CD4-positive, CD25-positive, alpha-beta regulatory T cell (primary cell): ENCODE measurements at places on chromosomes 11 and 22. TPM values are rescaled to one million over a fixed set of nuclear protein-coding genes. Genes with fewer than 3 reads are reported as not detected.
A peak's percentile ranks its signal among the peaks of the same experiment; 100 is the strongest.

The POU2AF1 gene
- total RNA-seq = 4.8 TPM

The TCN1 gene
- 1.0 TPM for total RNA-seq

The DKK3 gene
- not detected for total RNA-seq

The OR8D4 gene
- total RNA-seq = not detected

The OR6T1 gene
- not detected for total RNA-seq

GRCh38 chr11:70845591-70846041 is 406.8 kb downstream of the SHANK2 start:
- no peak overlapping the region for H3K27ac ChIP-seq
- DNase-seq = no peak
- no peaks in the 10 kb centered on the region for H3K27me3 ChIP-seq
- H3K36me3 ChIP-seq = no peaks in the 10 kb centered on the region
- no peaks in the 10 kb centered on the region for H3K4me1 ChIP-seq
- no peak overlapping the region for H3K4me3 ChIP-seq

GRCh38 chr11:9138612-9139579 is 47.5 kb upstream of the SCUBE2 start:
- no peak overlapping the region for H3K4me3 ChIP-seq
- peaks cover 5% of the 10 kb centered on the region for H3K36me3 ChIP-seq
- H3K27ac ChIP-seq = no peak overlapping the region
- no peaks in the 10 kb centered on the region for H3K27me3 ChIP-seq
- no peak for DNase-seq

DNA sequence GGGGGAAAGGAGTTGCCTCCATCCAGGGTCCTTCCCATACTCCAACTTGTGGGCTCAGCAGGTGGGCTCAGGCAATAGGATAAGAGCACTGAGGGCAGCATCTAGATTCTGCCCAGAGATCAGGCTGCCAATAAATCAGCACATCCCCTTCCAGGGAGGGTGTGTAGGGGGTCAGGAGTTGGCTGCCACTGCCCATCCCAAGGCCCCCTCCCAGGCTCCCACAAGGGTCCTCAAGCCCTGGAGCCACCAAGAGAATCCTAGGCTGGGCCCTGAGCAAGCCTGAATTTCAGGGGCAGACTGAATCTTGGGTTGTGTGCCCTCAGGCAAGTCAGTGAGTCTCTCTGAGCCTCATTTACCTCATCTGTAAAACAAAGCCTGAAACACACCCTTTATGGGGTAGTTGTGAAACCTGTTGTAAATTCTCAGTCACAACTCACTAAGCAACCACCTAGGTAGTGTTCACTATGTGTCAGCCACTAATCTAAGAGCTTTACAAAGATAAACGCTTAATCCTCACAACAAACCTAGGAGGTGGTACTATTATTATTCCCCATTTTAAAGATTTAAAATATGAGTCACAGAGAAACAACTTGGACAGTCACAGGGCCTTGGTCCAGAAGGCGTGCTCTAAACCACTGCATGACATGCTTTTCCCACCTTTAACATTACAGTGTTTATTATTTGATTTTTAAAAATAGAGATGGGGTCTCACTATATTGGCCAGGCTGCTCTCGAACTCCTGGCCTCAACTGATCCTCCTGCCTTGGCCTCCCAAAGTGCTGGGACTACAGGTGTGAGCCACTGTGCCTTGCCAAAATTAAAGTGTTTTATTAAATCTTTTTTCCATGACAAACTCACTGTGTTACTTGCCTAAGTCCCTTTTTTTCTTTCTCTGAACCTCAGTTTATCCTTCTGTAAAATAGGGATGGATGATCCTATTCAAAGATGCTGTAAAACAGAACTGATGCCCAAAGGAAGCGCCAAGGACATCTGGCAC is 36.2 kb downstream of the LMO1 start:
- H3K27me3 ChIP-seq = no peaks in the 10 kb centered on the region
- no peaks in the 10 kb centered on the region for H3K36me3 ChIP-seq
- H3K4me1 ChIP-seq = no peaks in the 10 kb centered on the region

- H3K27ac ChIP-seq = no peak overlapping the region
- no peaks in the 10 kb centered on the region for H3K4me1 ChIP-seq
- no peak for DNase-seq
- H3K27me3 ChIP-seq = no peaks in the 10 kb centered on the region
- peaks cover 7% of the 10 kb centered on the region for H3K36me3 ChIP-seq
Observed at GRCh38 chr22:46224044-46224897, 25.8 kb downstream of the CDPF1 start.

- peak; percentile 45 for DNase-seq
- peaks cover 3% of the 10 kb centered on the region for H3K4me1 ChIP-seq
- H3K36me3 ChIP-seq = no peaks in the 10 kb centered on the region
- no peaks in the 10 kb centered on the region for H3K27me3 ChIP-seq
- H3K4me3 ChIP-seq = no peak overlapping the region
Observed at GRCh38 chr11:116732271-116733042, 40.3 kb downstream of the BUD13 start.

- H3K27ac ChIP-seq = no peak overlapping the region
- H3K4me1 ChIP-seq = no peaks in the 10 kb centered on the region
- H3K36me3 ChIP-seq = no peaks in the 10 kb centered on the region
- H3K27me3 ChIP-seq = no peaks in the 10 kb centered on the region
- no peak overlapping the region for H3K4me3 ChIP-seq
- DNase-seq = no peak
Observed at GRCh38 chr11:132051704-132052103, 681.3 kb downstream of the NTM start.

DNA sequence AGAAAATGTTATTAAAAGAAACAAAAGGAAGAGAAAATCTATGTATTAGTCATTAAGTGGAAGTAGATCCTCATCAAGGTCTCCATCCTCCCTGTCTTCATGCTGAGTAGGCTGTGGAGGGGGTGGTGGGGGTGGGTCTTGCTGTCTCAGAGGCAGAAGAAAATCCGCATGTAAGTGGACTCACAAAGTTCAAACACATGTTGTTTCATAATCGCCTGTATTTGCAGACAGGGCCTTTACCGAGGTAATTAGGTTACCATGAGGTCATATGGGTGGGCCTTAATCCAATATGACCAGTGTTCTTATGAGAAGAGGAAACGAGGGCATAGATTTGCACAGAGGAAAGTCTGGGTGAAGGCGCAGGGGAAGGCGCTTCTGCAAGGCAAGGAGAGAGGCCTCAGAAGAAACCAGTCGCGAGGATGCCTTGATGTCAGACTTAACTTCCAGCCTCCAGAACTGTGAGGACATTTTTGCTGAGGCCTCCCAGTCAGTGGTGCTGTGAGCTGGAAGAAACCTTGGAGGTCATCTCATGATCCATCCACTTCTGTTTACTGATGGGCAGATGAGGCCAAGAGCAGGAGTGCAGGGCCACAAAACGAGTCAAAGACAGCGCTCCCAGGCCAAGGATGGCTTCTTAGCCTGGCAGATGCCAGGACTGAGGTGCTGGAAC is 49.3 kb upstream of the THY1 start:
- no peaks in the 10 kb centered on the region for H3K4me1 ChIP-seq
- no peak for DNase-seq
- H3K36me3 ChIP-seq = no peaks in the 10 kb centered on the region
- no peak overlapping the region for H3K27ac ChIP-seq
- no peak overlapping the region for H3K4me3 ChIP-seq
